KBM-7 (cell line): ENCODE measurements at places on chromosomes 1 and 21.
A peak's percentile ranks its signal among the peaks of the same experiment; 100 is the strongest.

GRCh38 chr1:110481968-110482623 lies 31.1 kb downstream of the PROK1 start:
- DNase-seq, result no peak

DNA sequence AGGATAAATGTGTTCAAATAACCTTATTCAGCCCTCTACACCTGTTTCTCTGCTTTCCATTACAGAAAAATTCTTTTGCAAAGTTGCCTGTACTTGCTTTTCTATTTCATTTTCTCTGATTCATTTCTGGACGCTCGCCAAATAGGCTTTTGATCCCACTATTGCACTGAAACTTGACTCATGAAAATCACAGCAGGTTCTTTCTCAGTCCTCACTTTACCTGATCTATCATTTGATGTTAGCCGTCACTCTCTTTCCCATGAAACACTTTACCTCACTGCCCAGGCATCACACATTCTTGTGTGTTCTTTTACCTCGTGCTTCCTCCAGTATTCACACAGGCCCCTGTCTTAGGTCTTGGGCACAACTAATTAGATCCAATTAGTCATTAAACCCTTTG lies 26.2 kb downstream of the HSPA13 start:
- DNase-seq, result no peak

GRCh38 chr1:9202240-9202870 lies 32.2 kb upstream of the H6PD start:
- DNase-seq, result no peak

DNA sequence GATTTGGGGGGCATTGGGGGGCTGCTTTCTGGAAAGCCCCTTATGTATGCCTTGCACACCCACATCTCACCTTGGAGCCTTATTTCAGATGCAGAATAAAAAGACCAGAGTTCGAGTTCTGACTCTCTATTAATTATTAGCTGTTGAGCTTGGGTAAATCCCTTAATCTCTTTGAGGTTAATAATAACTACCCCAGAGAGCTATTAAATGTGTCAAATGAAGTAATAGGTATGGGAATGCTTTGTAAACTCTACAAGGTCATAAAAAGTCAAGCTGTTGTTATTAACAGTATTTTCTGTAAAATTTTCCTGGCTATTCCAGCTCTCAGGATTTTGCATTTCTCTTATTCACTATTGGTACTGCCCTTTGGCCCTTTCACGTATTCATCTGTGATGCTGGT lies 122.9 kb downstream of the ROR1 start:
- DNase-seq, result no peak

- no peak for DNase-seq
Observed at GRCh38 chr1:44685881-44686280, 11.4 kb downstream of the ARMH1 start.

- no peak for DNase-seq
Observed at GRCh38 chr1:161198897-161199431, at the start of gene ADAMTS4. ADAMTS4 (minus strand) TSS chr1:161199054; CDS start chr1:161198627, 427 bp downstream.

DNA sequence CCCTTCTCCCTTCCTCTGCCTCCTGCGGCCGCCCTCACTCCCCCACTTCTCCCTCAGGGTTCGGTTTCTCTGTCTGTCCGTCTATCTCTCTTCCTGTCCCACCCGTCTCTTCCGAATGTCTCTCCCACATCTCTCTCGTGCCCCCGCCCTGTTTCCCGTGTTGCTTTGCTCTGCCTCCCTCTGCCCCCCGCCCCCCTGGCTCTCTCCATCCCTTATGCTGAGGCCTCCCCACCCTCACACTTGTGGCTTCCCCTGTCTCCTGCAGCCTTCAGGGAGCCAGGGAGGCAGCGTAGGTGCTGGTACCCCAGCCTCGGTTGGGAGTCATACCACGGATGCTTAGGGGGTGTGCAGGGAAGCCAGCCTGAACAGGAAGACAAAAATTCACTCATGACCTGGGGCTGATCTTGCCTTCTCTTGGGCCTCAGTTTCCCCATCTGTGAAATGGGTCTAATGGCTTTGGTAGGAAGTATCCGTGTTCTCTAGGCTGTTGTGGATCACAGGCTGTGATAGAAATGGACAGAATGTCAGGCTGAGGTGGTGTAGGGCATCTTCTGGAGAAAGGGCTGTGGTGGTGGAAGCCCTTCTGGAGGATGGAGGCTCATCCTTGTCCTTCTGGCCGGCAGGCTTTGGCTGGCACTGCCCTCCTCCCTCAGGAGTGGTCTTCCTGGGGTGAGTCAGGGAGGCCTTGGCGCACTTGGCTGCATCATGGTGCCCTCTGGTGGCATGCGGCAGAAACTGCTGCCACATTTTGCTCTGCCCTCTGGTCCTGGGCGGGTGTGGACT lies 55.5 kb downstream of the FOXO6 start:
- DNase-seq, result peak; percentile 73

DNA sequence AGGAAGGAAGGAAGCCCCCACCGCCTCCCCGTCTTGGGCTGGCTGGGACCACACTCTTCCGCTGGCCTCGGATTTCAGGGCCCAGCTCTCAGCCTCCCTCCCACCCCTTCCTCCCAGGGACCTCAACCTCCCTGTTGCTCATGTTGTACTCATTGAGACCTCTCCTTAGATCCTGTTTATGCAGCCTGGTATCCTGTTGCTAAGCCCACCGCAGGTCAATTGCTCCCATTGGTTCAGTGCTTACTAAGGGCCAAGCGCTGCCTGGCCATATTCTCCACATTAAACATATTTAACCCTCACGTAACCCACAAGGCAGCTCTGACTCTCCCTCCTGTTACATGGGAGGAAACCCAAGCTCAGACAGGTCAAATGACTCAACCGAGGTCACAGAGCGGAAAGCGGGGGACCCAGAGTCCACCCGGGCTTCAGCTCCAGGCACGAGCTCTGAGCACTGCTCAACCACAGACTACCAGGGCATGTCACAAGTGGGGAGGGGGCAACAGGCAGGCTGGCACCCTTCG lies 23.2 kb upstream of the H6PD start:
- DNase-seq, result no peak

- no peak for DNase-seq
Observed at GRCh38 chr1:234868296-234869147, 258.5 kb upstream of the IRF2BP2 start.

DNA sequence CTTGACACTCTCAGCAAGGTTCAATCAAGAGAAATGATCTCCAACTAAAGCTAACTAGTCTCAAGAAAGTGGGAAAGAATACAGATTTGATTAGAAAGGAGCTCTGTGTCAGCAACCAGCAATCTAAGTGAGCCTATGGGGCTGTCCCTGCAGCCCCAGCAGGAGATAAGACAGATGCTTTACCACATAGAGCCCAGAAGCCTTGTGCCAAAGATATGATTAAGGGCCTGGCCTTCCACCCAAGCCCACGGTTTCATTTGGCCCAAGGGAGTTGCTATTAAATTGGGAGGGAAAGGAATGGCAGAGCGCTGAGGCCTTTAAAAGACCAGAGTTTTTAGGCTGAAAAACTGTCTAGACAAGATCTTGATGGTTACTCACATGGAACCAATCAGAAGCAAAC lies 74.8 kb downstream of the HLCS start:
- DNase-seq, result no peak

DNA sequence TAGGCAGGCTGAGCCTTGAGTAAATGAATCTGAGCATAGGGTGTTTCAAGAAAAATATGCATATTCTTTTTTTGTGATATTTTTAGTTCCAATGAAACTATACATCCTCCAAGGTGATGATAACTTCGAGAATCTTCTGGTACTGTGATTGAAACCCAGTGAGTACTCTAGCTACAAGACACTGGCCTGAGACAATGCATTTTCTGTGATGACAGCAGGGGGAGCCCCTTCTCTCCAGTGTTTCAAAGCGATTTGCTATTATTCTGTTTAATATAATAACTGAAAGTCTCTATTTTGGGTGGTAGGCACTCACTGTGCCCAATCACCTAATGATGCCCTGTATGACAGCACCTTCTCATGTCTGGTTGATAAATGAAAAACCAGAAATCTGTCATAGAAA lies 12.1 kb downstream of the IRF2BP2 start:
- DNase-seq, result peak; percentile 67

DNA sequence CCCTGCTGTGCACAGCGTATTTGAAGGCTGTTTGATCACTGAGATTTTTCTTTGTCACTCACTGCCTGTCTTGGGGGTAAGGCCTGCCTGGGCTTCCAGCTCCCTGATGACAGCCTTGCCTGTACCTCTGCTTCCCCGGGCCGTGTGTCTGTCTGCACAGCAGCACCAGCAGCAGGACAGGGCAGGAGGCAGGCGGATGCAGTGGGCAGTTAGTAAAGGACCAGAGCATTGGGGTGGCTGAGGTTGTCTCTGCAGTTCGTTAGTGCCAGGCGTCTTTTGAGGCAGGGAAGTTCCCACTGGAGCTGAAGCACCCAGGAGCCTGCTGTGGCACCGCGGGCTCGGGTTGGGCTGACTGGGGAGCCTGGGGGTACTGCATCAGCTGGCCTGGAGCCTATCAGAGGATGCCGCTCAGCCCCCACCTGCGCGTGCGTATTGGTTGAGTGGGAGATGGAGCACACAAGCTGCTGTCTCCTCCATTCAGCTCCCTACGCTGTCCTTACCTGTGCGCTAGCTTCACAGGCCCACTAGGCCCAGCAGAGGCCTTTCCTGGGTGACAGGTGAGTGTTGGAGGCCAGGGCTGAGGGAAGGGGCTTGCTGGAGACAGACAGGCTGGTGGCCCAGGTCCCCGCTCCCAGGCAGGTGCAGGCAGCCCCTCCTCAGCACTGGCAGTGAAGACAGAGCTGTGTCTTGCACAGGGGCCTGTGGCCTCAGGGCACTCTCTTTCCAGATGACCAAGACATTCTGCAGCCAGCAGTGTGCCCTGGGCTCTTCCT lies 28.2 kb downstream of the SNAP47 start:
- DNase-seq, result no peak

- DNase-seq, result no peak
Observed at GRCh38 chr1:1672181-1672965, 13.6 kb upstream of the CDK11B start.

GRCh38 chr1:218392780-218393179 lies 47.6 kb downstream of the TGFB2 start:
- no peak for DNase-seq

GRCh38 chr1:221487781-221488524 lies 253.9 kb downstream of the DUSP10 start:
- DNase-seq, result no peak

GRCh38 chr1:31802190-31803150 lies 13.4 kb downstream of the SPOCD1 start:
- no peak for DNase-seq

DNA sequence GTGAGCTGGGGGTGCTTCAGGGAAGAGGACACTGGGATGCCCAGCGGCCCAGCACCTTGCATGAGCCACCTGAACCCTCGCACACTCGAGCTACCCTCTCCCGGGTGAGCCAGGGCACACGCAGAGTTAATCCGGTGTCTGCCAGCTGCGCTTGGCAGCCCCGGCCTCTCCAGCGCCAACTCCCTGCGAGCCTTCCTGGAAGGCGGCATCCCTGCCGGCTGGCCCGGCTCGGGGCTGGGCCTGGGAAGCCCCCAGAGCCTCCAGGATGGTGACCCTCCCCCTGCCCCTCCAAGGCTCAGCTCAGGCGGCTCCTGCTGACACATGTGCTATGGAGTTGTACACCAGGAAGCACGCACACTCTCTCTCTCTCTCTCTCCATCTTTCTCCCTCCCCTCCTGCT lies 48.7 kb downstream of the RAP1GAP start:
- no peak for DNase-seq
